ENCODE measurements at places on chromosomes 7 and 10.

GRCh38 chr7:101880282-101881054, 63.0 kb downstream of the CUX1 start:
- peaks cover 86% of the 10 kb centered on the region for H3K4me1 ChIP-seq
- peak overlapping the region; percentile 87 for H3K27ac ChIP-seq
- no peaks in the 10 kb centered on the region for H3K27me3 ChIP-seq
- H3K36me3 ChIP-seq = no peaks in the 10 kb centered on the region
- no peak for DNase-seq

DNA sequence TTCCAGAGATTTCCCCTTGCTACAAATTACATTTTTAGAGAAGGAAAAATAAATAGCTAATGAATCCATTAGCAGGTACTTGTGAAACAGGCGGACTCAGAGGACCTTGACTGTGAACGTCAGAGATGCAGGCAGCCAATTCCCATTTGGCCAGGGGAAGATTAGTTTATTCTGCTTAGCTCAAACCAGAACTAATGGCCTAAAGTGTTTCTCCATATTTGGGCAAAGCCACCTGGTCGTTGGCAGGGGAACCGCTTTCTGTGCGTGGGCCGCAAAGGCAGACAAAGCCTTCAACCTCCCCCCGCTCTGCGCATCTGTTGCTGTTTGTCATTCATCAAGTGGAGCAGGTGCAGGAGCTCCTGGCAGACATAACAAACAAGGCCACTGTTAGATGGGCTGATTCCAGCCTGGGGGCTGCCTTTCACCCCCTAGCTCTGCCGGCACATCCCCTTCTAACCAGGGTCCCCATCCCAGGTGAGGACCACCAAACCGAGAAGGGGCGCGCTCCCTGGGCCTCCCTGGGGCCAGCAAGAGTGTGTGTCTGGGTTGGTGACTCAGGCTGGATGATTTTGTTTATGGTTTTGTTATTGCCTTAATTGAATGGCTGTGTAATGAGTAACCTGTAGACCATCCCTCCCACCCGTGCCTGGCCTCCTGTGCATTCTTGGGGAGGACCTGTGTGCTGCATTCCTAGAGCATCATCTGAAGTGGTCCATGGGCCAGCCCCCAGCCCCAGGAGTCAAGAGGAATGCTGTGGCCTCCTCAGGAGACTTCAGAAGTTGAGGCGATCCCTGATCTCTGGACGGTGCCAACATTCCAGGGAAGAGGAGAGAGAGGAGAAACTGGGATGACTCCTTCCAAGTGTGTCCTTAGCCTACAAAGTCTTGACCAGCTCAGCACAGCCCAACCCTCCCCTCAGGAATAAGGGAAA, 14.5 kb upstream of the CPA1 start:
- peak; percentile 81 for DNase-seq
- no peaks in the 10 kb centered on the region for H3K27me3 ChIP-seq
- H3K4me1 ChIP-seq = peaks cover 21% of the 10 kb centered on the region
- no peak overlapping the region for H3K4me3 ChIP-seq
- no peaks in the 10 kb centered on the region for H3K36me3 ChIP-seq
- no peak overlapping the region for H3K27ac ChIP-seq

- no peak for DNase-seq
- no peaks in the 10 kb centered on the region for H3K36me3 ChIP-seq
- no peak overlapping the region for H3K4me3 ChIP-seq
- peak overlapping the region; percentile 61 for H3K27ac ChIP-seq
These were observed 61.0 kb downstream of the ITIH5 start for GRCh38 chr10:7605565-7606295.

DNA sequence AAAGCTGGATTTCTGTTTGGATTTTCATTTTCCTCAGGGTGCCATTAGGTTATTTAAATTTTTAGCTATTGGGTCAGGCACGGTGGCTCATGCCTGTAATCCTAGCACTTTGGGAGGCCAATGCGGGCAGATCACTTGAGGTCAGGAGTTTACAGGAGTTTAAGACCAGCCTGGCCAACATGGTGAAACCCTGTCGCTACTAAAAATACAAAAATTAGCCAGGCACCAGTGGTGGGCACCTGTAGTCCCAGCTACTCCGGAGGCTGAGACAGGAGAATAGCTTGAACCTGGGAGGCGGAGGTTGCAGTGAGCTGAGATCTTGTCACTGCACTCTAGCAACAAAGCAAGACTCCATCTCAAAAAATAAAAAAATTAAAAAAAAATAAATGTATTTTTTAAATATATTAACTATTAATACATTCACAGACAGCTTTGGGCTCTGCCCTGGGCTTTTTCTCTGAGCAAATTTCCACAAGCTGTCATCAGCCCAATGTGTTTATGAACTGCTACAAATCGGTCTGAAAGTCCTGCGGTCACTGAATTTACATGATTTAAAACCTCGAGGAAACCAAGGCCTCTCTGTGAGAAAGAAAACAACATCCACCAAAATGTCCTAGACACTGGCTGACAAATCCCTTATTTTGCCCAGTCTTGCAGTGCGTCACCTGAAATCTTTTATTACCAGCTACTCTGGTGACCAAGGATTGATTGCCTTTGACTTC, 19.2 kb upstream of the PLEKHS1 start:
- H3K4me3 ChIP-seq = no peak overlapping the region
- H3K4me1 ChIP-seq = peaks cover 10% of the 10 kb centered on the region
- no peak for DNase-seq
- H3K36me3 ChIP-seq = peaks cover 14% of the 10 kb centered on the region
- H3K27ac ChIP-seq = no peak overlapping the region

DNA sequence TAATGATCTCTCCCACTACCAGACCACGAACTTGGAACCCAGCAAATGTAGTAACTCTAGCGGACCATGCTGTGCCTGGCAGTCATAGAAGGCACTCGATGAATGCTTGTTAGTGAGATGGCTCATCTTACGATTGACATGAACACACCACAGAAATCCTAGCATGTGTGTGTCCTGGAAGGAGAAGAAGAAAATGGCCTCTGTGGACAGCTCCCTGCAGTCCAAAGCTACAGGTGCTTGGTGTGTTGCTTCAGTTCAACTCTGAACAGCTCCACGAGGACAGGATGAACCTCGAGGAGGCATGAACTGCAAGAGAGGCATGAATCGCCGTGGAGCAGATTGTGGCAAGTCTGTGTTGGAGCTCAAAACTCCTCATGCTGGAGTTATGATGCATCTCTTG, 93.5 kb downstream of the KLF6 start:
- DNase-seq = no peak
- H3K4me3 ChIP-seq = no peak overlapping the region
- no peaks in the 10 kb centered on the region for H3K27me3 ChIP-seq
- no peaks in the 10 kb centered on the region for H3K4me1 ChIP-seq

Measured in sigmoid colon (tissue), 7 donors.